ENCODE measurements at places on chromosomes 5 and 9.

- DNase-seq = no peak
These were observed 294.7 kb downstream of the CHSY3 start for GRCh38 chr5:130198927-130199326.

DNA sequence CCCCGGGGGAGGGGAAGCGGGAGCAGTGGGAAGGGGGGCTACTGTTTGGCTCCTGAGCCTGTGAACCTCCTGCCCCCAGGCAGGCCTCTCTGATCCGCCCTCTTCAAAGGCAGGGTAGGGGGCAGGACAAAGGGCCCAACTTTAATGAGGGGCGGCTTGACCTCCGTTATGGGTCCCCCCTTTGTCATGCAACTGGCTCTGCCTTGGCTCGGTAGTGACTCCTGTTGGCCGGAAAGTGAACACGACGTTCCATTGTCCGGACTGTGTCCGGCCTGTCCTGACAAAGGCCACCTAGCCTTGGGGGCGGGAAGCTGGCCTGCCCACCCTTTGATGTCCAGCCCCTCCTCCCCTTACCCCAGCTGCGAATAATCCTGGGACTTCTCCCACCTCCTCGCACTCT, 1.3 kb downstream of the CDX1 start:
- DNase-seq = no peak

DNA sequence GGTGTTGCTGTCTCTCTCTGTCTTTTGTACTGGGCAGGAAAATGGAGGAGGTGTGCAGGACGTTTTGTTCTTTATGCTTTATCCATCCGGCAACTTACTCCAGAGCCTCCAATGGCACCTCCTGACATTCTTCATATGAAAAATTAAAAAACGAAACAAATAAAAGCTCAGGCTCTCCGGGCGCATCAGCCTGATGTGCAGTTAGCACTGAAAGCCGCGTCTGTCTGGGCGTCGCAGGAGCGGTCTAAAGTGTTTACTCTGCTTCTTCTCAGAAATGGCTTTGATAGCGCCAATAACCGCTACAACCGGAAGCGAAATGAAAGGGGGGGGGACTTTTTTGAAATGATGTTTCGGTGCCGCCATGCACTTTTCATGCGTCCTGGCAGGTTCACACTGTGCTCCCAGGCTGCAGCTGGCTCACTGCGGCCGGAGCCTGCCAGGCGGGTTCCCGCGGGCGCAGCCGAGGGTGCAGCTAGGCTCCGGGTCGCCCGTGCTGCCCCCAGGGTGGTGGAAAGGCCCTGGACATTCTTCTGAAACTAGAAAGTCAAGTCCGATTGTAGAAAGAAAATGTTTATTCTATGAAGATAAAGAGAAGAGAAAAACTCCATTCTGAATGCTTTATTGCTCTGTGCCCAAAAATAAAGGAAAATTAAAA, 407.7 kb upstream of the IRX1 start:
- DNase-seq = no peak

- no peak for DNase-seq
These were observed 10.0 kb downstream of the GPX3 start for GRCh38 chr5:151030379-151030778.

GRCh38 chr5:100772006-100772405, 131.1 kb downstream of the ST8SIA4 start:
- DNase-seq = no peak

DNA sequence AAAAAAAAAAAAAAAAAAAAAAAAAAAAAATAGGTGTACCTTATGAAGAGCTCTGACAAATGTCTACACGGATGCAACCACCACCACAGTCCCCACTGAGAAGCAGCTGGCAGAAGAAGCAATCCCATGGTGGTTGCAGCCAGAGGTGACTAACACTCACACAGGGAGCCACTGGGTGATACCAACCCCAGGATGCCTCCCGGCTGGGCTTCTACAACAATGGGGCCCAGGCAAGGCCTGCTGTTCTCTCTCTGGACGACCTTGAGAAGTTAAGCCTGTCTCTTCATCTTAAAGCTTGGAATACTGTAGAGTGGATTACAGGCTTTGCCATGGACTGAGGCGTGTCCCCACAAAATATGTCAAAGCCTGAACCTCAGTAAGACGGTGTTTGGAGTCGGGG, 104.1 kb downstream of the ROR2 start:
- no peak for DNase-seq

GRCh38 chr9:37929441-37929895, 25.5 kb upstream of the SLC25A51 start:
- no peak for DNase-seq

Measured in stimulated activated CD4-positive, alpha-beta T cell treated with anti-CD3 and anti-CD28 coated beads, Interleukin-15, amount 100 ng/mL, for 1 hour (primary cell).